Gastroesophageal sphincter (tissue), 4 donors: ENCODE measurements at places on chromosomes 16 and 17.

DNA sequence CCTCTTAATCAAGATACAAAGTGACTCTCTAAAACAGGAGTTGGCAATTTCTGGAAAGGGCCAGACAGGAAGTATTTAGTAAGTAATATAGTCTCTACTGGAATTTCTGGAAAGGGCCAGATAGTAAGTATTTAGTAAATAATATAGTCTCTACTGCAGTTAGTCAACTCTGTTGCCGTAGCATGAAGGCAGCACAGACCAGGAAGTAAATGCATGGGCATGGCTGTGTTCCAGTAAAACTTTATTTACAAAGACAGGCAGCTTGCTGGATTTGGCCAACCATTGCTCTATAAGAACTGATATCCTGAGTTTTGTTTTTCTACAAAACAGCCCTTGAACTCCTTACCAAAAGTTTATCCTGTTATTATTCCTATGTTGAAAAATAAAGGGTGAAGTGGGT, 16.9 kb downstream of the LDAF1 start:
- ATAC-seq, result no peak

DNA sequence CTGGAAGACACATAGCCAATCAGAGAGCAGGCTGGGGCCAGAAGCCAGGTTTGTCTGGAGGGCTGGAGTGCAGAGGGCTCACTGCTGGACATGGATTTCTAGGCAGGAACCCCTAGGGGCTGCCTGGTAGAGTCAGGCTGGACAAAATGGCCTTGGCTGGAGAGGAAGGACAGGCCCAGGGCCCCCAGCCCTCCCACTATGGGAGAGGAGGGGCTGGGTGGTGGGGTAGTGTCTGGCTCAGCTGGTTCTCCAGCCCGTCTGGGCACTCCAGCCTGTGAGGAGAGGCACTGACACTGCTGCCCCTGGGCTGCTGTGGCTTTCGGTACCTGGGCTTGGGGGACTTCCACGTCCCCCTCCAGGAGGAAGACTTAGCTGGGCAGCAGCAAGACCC, 21.7 kb upstream of the DOK4 start:
- no peak for ATAC-seq

GRCh38 chr16:54173490-54173889, 113.1 kb downstream of the IRX3 start:
- no peak for ATAC-seq

DNA sequence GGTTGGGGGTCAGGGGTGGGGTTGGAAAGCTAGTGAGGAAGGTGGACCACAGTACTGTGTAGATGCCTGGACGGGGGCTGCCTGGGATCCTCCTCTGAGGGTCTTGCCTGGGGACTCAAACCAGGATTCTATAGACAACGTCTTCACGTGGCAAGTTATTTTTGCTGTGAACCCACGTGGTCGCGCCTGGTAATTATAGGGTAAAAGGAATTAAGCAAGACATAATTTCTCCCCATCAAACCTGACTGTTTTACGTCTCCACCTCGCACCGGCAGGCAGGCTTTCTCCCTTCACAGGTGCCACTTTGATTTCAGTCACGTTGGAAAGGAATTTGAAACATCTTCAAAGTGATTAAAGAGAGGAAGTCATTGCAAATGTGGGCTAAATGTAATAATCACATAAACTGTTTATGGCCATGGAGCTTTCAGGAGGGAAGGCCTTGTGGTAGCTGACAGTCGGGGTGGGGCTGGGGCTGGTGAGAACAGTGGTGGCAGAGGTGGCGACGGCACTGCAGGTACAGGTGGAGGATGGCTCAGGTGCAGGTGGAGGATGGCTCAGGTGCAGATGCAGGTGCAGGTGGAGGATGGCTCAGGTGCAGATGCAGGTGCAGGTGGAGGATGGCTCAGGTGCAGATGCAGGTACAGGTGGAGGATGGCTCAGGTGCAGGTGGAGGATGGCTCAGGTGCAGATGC, 197.1 kb upstream of the NLRP1 start:
- ATAC-seq, result no peak

- ATAC-seq, result no peak
These were observed 6.5 kb upstream of the CTCF start for GRCh38 chr16:67555795-67556212.

DNA sequence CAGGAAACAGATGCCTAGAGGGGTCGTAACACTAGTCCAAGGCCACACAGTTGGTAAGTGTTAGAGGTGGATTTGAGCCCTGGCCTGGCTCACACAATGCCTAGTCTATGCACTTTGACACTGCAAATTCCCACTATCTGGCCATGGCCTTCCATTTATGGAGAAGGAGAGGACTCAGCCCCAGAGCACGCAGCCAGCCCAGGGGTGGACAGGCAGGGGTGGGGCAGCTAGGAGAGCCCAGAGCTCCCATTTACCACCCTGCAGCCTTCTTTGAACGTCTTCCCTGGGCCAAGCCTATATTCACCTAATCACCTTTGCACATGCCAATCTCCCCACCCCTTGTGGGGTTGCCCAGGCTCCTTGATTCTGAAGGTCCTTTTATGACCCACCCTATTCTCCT, 81.2 kb downstream of the DYNLRB2 start:
- ATAC-seq, result no peak

- ATAC-seq, result no peak
These were observed 227.9 kb upstream of the PMFBP1 start for GRCh38 chr16:72399811-72400210.

DNA sequence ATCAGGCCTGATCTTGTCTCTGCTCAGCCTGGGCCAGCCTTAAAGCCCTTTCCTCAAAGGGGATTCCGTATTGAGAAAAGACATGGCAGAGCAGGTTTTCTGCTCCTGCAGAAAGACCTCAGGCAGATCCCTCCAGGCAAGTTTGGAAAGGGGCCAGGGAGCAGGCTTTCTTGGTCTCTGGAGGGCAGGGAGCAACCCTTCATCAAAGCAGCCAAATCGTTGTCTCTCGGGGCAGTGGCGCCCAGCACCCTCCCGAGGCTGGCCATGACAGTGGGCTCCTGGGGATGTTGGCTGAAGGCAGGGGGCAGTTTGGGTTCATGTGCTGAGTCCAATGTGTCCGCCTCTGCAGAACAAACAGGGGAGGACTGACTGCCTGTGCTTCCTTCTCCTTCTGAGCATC, 168.4 kb upstream of the WSCD1 start:
- no peak for ATAC-seq

DNA sequence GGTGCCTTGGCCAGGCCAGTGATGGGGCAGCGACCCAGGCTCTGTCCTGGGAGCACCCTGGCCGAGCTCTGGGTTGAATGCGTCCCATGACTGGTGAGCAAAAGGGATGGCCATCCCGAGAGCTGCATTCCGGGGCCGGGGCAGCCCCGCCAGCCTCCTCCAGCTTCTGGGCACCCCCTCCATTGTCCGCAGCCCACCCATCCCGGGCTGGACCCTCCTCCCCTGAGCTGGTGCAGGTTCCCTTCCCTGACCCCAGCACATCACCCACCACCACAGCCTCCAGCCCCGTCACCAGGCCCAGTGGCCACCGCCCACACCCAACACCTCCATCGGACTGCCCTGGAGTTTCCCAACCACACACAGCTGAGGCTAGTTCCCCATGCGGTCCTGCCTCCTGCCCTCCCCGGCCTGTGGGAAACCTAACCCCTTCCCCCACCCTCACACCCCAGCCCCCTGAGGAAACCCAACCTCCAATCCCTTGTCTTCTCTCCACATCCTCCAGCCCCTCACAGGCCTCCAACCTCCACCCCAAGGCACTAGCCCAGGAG, 16.2 kb upstream of the PVALEF start:
- ATAC-seq, result no peak

DNA sequence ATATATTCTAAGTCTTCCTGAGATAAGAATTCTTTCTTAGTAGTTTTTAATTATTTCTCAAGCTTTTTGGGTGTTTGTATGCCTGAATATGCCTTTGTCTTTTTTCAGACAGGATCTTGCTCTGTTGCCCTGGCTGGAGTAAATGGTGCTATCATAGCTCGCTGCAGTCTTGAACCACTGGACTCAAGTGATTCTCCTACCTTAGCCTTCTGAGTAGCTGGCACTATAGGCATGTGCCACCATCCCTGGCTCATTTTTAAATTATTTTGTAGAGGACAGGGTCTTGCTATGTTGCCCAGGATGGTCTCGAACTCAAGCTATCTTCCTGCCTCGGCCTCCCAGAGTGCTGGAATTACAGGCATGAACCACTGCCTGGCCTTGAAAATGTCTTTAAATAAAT, 41.6 kb downstream of the MAP2K4 start:
- no peak for ATAC-seq

DNA sequence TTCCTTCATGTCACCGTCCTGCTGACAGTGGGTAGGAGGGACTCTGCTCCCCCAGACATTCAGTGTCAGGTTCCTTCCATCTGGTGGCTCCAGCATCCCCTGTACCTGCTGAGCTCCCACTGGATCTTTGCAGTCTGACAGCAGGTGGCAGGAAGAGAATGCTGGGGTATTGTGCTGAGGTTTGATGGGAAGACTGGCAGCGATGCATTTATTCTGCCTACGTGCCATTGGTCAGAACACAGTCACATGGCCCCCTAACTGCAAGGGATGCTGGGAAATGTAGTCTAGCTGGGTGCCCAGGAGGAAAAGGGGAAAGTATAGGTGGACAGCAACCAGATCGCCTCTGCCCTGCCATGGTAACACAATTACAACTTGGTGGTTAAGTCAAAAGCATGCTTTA, 44.4 kb downstream of the IRX3 start:
- no peak for ATAC-seq

GRCh38 chr16:82182266-82183003, 12.4 kb upstream of the MPHOSPH6 start:
- ATAC-seq, result no peak

DNA sequence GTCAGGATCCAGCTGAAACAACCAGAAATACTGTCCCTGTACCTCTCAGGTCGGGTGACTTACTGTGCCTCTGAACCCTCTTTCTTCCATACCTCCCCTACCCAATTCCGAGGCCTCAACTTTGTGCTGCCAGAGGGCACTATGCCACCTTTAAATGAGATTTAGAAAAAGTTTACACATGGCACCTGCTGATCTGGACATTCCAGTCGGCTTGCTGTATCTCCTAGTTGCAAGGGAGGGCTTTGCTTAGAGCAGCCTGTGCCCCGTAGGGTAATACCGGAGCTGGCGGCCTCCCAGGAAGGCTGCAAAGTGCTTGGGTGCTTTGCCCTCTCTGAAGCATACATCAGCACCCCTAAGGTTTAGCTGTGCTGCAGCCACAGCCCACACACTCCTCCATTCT, 306.0 kb upstream of the RBFOX1 start:
- ATAC-seq, result no peak

DNA sequence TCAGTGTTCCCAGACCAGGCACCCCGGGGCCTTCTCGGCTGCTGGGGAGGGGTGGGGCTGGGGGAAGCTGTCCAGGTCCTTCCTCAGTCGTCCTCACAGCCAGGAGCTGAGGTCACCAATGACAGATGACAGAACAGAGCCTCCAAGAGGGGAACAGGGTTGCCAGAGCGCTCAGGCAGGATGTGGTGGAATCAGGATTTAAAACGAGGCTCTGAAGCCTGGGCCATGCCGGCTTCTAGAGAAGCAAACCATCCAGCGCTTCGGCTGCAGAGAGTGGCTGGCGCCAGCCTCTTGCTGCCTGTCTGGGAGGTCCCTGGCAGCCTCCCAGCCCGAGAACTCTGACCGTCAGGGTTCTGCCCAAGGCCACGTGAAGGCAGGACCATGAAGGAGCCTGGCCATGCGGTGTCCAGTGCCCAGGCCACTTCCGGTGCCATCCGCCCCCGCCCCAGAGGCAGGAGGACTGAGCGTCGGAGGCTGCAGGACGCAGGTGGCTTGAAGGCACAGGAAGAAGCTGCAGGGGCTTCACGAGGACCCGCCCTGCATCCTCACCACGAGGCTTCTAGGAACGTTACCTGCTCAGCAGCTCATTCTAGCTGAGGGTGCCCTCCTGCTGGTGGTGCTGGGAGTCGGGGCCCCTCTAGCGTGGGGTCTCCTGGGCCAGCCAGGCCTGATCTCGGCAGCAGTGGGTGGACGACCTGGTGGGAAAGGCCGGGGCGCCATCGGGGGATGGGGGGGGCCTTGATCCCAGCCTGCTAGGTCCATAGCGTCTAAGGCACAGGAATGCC, 78.5 kb downstream of the KLHDC4 start:
- no peak for ATAC-seq

DNA sequence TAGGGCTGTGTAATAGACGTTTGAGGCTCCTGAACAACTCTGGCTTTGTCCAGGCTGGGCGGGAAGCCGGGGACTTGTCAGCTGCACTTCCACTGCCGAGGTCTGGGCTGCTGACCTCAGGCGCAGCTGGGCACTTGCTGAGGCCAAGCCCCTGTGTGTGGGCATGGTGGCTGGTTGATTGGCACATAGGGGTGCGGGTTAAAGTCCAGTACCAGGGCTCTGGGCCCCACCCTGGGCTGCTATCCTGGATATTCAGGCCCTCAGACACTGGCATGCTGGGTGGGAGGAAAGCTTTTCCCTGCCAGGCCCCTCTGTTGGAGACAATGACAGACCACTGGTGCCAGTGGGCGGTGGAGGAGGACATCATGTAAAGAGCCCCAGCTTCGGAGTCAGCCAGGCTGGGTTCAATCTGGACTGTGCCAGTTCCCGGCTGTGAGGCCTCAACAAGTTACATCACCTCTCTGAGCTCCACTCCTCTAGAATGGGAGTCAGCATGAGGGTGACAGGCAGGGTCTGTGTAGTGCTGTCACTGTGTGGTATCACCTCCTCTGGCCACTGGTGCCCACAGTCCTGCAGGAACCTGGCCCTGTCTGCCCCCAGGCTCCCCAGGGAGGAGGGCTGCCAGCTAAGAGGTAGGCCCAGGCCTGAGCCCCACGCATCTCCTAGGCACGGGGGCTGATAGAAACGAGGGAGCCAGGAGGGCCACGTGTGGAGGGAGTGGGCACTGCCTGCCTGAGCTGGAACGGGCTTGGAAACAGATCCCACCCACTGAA, 42.5 kb downstream of the PSME3IP1 start:
- no peak for ATAC-seq

GRCh38 chr17:66296289-66296725, 6.1 kb upstream of the PRKCA start:
- ATAC-seq, result no peak
